Chondrocyte (in vitro differentiated cells): ENCODE measurements at places on chromosomes 4 and X. TPM values are rescaled to one million over a fixed set of nuclear protein-coding genes. Genes with fewer than 3 reads are reported as not detected.

DNA sequence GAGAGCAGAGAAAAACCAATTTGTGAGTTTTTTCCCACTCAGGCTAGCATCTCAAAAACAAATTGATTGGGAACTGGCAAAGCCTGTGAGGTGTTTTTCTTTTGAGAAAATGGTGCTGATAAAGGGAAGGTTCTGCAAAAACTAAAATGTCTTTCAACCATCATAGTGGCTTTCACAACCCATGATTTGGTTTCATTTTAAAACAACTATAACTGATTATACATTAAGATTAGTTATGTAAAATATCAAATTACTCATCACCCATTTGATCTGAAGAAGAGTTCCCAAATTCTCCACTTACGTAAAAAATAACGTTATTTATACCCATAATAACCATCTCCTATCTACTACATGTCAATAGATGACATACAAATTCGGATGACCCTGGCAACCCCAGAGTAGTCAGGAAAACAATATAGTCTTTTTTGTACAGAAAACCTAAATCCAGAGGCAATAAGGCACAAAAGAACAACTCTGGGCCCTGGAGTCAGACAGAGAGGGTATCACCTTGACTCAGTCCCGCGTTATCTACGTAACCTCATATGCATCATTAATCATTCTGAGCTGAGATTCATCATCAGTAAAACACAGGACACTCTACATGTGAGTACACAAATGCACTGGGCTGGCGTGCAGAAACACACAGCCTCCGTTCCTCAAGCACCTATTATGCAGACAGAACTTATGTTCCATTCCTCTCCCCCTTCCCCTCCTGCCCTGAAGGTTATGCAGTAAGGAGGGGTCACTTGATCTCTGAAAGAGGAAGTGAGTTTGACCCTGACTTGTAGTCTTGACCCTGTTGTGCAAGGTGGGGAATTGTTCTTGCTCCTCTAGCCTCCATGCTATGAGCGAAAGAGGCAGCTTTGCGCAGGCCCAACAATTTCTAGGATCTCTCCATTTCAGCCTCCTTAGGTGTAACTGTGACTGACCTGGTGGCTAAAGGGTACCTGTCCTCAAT is 82.2 kb downstream of the SLC9A7 start:
- no peak for DNase-seq
- H3K36me3 ChIP-seq = no peaks in the 10 kb centered on the region
- no peaks in the 10 kb centered on the region for H3K27me3 ChIP-seq
- no peak overlapping the region for H3K27ac ChIP-seq
- no peak overlapping the region for H3K4me3 ChIP-seq
- H3K4me1 ChIP-seq = no peaks in the 10 kb centered on the region

GRCh38 chr4:128835498-128836222 is 26.2 kb downstream of the JADE1 start:
- H3K4me1 ChIP-seq = peaks cover 50% of the 10 kb centered on the region
- no peak for DNase-seq
- H3K4me3 ChIP-seq = no peak overlapping the region
- no peak overlapping the region for H3K27ac ChIP-seq
- peaks cover 3% of the 10 kb centered on the region for H3K36me3 ChIP-seq

Gene SPP1
- 13.5 to 16.0 TPM (median 15.7 TPM) in 3 replicates for total RNA-seq

DNA sequence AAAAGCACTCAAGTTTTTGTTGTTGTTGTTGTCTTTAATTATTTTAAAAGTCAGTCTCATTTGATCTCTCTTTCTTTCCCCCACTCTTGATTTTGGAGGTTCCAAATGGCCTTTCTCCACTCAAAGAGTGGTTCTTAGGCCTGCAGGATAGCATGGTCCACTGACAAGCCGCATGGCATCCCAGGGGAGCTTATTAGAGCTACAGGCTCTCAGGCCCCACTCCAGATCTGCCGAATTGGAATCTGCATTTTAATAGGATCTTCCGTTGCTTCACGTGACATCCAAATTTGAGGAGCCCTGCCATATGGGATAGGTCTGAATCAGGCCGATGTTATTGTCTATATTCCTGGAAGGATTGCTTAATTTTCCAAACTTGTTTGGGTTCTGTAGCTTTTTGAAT is 72.1 kb downstream of the CPE start:
- peaks cover 2% of the 10 kb centered on the region for H3K36me3 ChIP-seq
- no peaks in the 10 kb centered on the region for H3K27me3 ChIP-seq
- H3K27ac ChIP-seq = no peak overlapping the region
- peaks cover 4% of the 10 kb centered on the region for H3K4me1 ChIP-seq
- no peak for DNase-seq

Gene CHRDL1
- total RNA-seq = 0.51 to 1.2 TPM (median 1.2 TPM) in 3 replicates

Gene HCCS
- total RNA-seq = 25.0 to 25.8 TPM (median 25.5 TPM) in 3 replicates

Gene MAGEB6B
- not detected in 3 replicates for total RNA-seq

DNA sequence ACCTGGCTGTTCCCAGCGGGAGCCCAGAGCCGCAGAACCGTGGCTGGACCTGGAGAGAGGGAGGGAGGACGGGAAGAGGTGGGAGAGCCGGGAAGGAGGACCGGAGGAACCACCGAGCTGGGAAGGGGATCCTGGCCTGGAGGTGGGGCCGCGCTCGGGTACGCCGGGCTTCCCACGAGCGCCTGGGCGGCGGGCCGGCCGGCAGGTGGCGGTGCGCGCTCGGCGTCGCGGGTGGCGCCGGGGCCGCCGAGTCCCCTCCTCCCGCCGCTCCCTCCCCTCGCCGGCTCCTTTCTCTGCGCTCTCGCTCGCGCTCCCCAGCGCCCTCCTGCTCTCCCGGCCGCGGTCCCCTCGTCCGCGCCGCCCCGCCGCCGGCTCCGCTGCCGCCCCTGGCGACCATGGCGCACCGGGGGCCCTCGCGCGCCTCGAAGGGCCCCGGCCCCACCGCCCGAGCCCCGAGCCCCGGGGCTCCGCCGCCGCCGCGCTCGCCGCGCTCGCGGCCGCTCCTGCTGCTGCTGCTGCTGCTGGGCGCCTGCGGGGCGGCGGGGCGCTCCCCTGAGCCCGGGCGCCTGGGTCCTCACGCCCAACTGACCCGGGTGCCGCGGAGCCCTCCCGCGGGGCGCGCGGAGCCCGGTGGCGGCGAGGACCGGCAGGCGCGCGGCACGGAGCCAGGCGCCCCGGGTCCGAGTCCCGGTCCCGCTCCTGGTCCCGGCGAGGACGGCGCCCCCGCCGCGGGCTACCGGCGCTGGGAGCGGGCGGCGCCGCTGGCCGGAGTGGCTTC is at the start of gene SORCS2:
Gene SORCS2 (plus strand): TSS at position 287 of the 778 bp plus-strand sequence.
- peak within 1 kb of the TSS; percentile 69 for H3K4me3 ChIP-seq
- peak within 1 kb of the TSS; percentile 17 for H3K27ac ChIP-seq
- no peaks in the 10 kb centered on the region for H3K36me3 ChIP-seq
- peaks cover 33% of the 10 kb centered on the region for H3K27me3 ChIP-seq
- DNase-seq = no peak

Gene HSD17B13
- not detected in 3 replicates for total RNA-seq
